ENCODE measurements at places on chromosomes 3 and 15.
A peak's percentile ranks its signal among the peaks of the same experiment; 100 is the strongest.

- DNase-seq, result no peak
These were observed 80.1 kb downstream of the SLC6A1 start for GRCh38 chr3:11072631-11073030.

DNA sequence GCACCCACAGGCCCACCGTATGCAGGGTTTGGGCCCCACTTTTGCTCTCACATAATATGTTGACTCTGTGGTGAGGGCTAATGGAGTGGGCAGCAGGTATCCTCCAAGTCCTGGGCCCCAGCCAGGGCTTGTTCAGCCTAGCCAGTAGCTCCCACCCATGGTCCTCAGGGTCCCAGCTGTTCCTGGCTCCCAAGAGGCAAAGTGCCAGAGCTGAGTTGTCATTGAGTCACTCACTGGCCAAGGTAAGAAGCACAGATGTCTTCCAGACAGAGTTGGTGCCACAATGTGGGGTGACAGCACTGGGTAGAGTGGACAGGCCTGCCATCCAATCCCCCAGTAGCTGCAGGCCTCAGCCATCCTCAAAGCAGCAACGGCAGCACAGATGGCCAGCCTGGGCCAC is 4.3 kb downstream of the SHF start:
- DNase-seq, result no peak

- no peak for DNase-seq
These were observed 4.2 kb downstream of the PLSCR1 start for GRCh38 chr3:146540236-146540635.

DNA sequence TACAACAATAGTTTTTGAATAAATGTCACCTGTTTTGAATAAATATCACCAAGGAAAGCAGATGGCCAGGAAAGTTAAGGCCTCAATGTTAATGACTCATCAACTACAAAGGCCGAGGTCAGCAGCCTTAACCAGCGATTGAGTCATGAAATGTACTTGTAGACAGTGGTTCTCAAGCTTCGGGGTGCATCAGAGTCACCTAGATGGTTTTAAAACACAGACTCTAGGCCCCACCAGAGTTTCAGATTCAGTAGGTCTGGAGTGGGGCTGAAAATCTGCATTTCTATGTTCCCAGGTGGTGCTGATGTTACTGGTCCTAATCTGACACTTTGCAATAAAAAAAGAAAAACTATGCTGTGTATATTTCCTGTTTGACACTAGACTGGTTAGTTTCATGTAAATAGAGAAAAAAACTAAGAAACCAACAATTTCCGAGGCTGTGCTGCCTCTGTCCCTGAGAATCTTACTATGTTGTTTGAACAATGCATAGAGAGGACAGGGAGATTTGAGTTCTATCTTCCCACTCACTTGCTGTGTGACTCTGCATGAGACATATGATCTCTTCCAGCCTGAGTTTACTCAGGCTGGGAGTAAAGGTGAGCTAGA is 9.8 kb downstream of the RAB27A start:
- DNase-seq, result no peak

DNA sequence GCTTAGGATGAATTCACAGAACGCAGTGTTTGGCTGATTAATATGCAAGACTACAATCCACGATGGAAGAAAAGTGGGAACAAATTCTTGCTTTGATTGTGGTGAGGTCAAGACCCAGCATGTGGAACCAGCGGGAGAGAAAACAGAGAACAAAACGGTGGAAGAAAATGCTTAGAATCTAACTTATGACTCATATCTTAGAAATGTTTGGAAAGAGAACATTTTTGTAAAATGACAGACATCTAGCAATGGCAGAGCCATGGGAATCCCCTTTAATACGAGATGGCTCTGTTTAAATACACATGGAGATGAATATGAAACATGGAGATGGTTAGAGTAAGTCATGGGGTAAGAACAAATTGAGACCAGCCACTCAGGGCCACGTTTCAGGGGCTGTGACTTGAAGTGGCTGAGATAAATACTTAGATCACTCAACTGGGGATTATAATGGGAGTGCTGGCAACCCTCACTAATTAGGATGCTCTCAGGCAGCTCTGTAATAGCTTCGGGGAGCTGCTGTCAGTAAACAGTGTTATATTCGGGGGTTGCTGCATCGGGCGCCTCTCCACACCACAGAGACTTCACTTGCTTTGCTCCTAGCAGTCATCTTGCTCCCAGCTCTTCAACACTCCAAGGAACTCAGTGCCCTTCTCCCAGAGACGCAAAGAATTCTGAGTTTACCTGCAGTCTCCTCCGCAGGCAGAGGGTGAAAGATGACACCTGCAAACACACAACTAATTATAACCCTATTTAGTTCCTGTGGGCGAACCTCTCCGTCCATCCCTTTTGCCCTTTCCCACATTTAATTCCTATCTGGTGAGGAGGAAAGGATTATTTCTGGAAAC is 68.0 kb upstream of the ONECUT1 start:
- no peak for DNase-seq

DNA sequence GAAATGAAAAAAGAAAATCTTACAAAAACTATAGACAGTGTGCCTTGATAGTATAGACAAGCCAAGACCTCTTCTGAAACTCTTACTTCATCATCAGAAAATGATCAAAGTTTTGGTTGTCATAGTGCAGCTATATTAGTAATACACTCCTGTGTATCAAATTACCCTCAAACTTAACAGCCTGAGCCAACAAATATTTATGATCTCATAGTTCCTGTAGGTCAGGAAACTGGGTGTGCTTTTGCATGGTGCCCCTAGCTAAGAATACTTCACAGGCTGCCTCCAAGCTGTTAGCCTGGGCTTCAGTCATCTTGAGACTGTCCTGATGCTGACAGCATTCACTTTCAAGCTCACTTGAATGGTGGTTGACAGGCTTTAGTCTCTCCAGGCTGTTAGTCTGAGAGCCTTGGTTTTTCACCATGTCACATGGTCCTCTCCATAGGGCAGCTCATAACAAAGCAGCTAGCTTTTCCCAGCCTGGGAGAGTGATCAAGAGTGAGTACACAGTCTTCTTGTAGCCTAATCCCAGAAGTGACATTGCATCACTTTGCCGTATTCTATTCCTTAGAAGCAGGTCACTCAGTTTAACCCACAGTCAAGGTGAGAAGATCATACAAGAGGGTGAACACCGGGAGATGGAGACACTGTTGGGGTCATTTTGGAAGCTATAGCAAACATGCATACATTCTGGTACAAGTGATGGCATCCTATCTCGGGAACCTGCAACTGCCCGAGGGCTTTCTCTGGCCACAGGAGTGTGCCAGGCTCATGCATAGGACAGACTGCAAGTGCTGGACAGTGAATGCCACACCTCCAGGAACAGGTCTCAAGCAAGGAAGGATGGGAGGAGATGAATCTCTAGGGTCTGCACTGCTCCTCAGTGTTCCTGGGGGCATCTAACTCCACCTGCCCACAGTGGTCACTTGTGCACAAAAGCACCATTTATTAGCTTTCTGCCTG is 173.4 kb upstream of the CADPS start:
- no peak for DNase-seq

DNA sequence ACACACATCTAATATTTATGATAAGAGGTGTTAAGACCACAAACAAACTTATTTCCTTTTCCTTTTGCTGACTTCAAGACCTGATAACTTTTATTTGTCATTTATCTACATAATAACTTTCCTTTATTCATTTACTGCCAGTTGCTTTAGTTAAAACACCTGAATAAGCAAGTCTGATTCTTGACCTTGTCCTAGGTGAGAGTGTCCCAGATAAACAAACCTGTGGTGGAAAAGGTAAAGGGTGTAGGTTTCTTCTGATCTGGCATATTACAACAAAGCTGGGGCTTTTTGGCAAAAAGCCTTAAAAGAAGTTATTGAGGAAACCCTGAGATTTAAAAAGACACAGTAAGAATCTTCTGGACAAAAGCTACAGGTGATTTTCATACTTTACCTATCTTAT is 191.5 kb downstream of the ZBBX start:
- no peak for DNase-seq

GRCh38 chr3:63244486-63244885 is 33.6 kb upstream of the SYNPR start:
- DNase-seq, result no peak

GRCh38 chr3:178787960-178788359 is 251.7 kb downstream of the KCNMB2 start:
- no peak for DNase-seq

DNA sequence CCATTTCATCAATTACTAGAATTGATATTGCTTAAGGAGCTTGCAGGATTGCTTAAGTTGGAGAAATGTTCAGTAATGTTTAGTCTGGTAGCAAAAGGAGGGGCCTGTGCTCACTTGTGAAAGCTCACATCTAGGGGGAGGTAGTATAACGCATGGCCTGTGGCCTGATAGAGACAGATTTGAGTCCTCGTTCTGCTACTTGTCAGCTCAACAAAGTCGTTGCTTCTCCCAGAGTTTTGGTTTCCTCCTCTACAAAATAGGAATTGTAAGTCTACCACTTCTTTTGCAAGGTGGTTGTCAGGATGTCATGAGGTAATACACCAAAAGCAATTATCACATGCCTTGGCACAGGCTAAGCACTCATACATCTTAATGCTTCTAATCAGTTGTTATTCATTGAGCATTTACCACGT is 1.3 kb downstream of the ST3GAL6 start:
- no peak for DNase-seq

- DNase-seq, result no peak
These were observed 204.1 kb downstream of the THRB start for GRCh38 chr3:24290596-24290995.

GRCh38 chr15:65020419-65020818 is 9.0 kb downstream of the MTFMT start:
- no peak for DNase-seq

DNA sequence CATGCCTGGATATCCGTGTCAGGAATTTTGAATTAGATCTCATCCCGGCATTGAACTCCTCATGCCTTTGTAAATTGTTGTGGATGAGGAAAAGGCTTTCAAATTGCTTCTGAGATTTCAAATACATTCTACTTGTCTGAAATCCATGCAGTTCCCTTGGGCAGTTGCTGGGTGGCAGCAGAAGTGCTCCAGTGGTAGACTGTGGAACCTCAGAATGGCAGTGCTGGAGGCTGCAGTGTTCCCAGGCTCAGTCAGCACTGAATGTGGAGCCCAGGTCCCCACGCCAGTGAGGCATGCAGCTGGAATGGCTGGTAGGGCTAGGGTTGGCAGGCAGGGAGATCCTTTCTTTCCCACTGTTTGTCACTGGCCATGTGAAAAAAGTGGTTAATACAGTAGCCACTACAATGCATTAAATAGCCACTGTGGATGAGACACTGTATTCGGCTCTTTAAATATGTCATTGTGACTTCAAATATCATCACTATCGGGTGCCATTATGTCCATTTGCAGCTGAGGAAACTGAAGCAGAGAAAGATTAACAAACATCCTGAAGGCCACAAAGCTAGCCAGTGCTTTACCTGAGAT is 98.6 kb downstream of the TPRG1 start:
- DNase-seq, result peak; percentile 82

DNA sequence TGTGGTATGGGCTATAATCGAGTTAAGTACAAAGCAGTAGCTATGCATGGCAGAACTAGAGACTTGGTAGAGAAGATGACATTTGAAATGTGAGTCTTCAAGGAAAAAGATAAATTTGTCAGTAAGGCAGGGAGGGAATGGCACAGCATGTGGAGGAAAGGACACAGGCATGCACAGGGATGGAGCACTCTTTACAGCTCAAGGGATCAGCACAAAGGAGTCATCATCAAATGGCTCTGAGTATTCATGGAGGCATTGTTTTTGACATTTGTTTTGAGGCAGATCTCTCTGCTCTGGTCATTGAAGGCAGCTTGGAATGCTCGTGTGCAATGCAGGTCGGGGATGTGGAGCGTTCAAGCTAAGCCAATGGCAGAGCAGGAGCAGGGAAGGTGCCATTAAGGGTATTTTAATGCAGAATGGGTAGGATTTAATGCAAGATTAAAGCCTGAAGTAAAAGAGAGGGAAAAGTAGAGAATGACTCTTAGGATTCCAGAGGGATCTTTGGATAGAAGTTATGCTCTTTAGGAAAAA is 213.0 kb downstream of the MYRIP start:
- DNase-seq, result no peak

GRCh38 chr3:157290766-157291165 is 130.8 kb upstream of the CCNL1 start:
- DNase-seq, result no peak

DNA sequence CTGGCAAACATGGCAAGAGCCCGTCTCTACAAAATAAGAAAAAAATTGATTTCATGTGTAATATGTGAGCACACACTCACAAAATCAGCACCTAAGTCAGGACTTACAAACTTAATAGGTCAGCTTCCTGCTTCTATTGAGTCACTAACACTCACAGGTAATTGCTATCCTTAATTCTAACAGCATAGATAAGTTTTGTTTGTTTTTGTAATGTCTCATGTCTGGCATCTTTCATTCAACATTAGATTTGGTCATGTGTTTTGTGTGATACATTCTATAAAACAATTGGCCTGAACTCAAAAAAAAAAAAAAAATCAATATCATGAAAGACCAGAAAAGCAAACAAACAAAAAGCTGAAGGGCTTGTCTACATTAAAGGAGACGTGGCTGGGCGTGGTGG is 564.7 kb downstream of the AGBL1 start:
- DNase-seq, result peak; percentile 31
